ENCODE measurements at places on chromosomes 7 and 10.

DNA sequence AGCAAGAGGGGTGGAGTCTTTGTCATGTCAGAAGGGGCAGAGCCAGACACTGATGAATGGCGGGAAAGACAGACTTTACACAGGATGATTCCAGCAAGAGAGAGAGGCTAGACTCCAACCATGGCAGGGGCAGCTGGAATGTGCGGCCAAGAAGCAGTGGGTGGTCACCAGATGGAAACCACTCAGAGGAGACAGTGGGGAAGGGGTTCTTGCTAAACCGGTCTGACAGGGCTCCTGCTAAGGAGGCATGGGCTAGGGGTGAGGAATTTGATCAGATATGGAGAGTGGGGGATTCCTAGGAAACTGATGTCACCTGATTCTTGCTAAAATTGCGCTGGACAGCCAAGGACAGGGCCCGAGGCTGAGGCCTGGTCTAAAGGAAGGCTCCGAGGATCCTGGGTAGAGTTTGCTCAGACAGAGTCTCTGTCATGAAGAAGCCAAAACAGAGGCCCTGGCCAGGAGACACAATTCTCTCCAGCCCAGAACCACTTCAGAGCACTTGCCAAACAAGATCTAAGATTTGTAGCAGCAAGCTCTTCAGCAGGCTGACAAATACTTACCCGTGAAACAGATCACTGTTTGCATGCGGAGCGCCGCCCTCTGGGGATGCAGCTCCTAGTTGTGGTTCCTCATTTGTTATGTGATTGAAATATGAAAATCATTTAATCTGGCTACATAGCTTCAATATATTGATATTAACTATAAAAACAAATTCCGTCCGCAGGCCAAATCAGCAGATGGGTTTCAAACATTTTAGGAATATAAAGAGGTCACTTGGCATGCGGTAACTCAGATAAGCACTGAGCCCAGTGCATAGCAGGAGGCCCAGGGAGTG is 377.0 kb downstream of the TCERG1L start:
- DNase-seq: no peak

DNA sequence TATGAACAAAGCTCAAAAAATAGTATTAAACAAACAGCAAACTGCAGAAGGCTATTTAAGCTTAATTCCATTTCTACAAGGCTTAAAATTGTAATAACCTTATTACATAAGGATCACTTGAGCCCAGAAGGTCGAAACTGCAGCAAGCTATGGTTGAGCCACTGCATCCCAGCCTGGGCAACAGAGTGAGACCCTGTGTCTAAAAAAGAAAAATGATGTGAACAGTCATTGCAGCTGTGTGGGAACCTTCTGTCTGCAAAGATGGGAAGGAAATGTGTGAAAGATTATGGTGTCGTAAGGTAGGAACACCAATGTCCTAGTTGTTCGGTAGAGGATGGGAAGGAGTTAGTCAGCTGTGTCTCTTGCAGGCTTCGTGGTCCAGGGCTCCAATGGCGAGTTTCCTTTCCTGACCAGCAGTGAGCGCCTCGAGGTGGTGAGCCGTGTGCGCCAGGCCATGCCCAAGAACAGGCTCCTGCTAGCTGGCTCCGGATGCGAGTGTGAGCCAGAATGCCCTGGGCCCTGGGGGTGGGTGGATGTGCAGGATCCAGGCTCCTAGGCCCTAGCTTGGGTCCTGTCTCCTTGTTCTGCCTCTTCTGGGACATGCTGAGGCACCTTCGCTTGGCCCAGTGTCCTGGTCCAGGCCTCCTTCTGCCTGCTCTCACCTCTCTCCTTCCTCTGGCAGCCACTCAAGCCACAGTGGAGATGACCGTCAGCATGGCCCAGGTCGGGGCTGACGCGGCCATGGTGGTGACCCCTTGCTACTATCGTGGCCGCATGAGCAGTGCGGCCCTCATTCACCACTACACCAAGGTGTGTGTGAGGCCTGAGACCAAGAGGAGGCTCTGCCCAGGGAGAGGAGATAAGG is 9.1 kb downstream of the C10orf62 start:
- DNase-seq: no peak

DNA sequence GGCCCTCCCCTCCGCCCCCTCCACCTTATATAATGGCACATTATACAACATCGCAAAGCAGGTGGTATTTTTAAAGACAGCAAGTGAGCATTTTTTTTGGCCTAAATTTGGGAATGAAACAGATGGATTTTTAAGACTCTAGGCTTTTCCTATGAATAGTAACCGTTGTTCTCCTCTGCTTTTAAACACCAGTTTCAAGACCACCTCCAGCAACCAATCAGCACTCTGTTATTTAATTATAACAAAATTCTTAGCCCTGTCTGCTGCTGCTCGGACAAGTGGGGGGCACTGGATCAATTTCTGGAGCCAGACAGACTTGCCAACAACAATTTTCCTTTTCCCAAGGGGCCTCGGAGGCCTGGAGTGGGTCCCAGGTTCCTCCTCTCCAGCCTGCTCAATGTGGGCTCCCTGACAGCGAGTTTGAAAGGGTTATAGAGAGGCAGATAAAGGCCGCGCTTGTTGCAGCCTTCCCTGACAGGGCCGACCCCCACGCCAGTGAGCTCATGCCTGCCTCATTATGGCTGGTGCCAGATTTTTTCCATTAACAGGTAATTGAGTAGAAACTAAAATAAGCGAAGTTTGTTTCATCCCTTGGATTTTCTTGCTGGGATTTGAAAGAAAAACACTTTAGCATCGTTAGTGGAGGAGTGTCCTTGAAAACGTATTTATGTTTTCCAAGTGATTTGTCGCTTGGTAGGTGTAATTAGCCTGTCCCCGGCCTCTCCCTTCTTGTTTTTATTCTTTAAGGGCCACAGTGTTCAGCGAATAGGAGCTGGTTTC is 227.3 kb downstream of the TCF7L2 start:
- no peak for DNase-seq

- DNase-seq: no peak
Observed at GRCh38 chr7:46902463-46902862, 679.4 kb downstream of the TNS3 start.

DNA sequence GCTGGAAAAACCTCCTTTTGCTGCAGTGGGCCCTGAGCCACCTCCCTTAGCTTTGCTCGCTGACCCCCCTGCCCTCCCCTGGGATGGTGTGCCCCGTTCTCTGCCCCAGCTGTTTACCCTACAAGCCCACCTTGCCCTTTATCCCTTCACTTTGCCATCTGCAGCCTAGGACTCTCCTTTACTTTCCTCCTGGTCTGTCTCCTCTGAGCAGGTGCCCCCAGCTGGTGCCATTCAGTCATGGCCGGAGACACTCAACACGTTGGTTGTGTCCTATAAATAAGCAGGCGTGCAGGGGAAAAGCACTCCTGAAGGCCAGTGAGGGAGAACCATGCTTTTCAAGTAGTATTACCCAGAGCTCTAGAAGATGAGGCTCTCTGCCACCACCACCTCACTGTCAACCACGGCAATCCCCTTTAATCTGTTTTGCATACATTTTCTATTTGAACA is 6.1 kb downstream of the RASSF4 start:
- no peak for DNase-seq

DNA sequence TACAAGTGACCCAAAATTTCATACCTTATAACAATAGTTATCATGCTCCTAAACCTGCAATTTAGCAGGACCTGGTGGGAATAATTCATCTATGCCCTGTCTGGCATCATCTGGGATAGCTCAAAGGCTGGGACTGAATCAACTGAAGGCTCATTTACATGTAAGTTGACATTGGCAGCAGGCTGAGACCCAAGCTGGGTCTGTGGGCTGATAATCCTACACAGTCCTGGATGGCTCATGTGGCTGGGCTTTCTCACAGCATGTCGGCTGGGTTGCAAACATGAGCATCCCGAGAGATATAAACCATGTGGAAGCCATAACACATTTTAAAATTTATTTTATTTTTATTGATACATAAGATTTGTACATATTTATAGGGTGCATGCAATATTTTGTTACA is 19.5 kb upstream of the ABCB5 start:
- DNase-seq: no peak

DNA sequence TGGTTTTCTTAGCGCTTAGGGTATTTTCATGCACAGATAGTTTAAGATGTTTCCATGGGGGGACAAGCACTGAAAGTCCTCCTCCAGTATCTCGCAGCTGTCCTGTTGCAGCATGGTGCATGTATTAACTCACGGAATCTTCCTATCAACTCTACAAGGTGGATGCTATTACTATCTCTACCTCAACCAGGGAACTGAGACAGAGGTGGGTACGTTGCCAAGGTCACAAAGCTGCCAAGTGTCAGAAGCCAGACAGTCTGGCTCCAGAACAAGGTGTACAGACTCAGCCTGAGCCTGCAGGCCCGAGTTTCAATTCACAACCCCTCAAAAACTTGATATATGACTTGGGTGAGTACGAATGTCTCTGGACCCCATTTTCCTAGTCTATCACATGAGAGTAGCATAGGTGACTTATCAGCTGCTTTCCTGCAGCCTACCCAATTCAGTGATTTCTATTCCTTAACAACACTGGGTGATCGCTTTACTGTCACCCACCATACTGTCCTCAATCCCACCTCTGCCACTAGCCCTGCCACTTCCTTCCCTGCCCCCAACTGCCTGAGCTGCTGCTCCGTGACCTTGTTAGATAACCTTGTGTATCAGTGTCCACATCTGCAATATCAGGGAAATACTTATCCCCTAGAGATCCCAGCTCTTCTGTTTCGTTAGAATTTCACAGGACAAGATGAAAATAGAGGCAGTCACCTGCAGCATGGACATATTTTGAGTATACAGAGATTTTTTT is 92.1 kb downstream of the ABCC2 start:
- no peak for DNase-seq

DNA sequence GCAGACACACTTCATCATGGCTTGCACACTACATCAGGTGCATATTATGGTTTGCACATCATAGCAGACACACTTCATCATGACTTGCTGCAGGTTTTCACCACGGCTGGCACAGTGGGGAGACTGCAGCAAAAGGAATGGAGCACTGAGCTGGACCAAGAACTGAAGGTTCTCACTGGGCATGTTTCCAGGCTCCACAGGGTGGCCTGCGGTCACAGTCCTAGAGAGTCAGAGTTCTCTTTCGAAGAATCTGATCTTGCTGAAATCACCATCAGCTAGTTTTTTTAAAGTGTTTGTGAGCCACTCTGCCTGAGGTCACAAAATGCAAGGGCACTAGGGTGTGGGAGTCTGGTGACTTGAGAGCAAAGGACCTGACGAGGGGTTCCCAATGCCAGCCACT is 140.4 kb upstream of the NPY start:
- no peak for DNase-seq

- no peak for DNase-seq
Observed at GRCh38 chr10:131943021-131943814, 38.5 kb downstream of the BNIP3 start.

GRCh38 chr7:91050677-91051076 is 213.6 kb upstream of the FZD1 start:
- DNase-seq: no peak

DNA sequence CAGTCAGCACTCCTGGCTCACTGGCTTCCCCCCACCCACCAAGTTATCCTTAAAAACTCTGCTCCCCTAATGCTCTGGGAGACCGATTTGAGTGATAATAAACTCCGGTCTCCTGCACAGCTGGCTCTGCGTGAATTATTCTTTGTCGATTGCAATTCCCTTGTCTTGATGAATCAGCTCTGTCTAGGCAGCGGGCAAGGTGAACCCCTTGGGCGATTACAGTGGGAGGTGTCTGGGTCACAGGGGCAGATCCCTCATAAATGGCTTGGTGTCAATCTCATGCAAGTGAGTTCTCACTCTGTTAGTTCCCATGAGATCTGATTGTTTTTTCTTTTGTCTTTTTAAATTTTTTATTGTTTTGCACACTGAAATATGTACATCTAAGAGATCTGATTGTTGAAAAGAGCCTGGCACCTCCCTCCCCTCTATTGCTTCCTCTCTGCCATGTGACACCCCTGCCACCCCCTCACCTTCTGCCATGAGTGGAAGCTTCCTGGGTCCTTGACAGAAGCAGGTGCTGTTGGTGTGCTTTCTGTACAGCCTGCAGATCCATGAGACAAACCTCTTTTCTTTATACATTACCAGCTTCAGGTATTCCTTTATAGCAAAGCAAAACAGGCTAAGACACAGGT is 20.5 kb downstream of the OTUD1 start:
- no peak for DNase-seq

- no peak for DNase-seq
Observed at GRCh38 chr10:58001159-58001558, 266.5 kb downstream of the IPMK start.

DNA sequence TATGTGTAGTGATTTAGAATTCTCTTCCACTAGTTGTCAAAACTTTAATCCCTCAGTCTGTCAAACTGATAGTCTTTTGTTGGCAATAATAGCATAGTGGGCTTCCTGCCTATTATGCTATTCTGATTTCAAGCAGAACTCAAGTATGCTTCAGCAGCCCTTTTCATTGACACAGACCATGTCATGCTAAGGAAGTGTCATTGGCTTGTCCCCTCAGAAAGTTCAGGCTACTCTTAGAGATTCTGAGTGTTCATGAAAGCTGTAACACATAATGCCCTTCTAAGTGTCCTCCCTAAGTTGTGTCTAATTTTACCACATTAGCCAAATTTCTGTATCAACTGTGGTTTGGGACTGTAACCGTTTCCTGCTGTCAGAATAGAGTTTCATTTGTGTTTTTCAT is 198.7 kb downstream of the THSD7A start:
- DNase-seq: no peak

DNA sequence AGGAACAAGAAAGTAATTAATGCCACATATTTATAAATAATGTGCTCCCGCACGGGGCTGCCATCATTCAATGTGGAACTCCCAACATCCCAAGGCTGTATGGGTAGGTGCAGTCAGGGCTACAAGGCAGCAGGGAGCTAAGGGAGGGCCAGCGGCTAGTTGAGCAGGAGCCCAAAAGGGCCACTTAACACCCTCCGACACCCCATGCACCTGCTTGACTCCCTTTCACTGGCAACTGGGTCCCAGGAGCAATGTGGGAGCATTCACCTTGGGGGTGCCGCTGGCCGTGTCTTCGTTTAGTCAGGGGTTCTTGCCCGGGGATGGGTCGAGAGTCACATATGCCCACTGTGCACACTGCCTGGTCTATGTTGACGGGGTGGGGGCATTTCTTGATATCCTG is 27.9 kb downstream of the SCART1 start:
- DNase-seq: no peak

DNA sequence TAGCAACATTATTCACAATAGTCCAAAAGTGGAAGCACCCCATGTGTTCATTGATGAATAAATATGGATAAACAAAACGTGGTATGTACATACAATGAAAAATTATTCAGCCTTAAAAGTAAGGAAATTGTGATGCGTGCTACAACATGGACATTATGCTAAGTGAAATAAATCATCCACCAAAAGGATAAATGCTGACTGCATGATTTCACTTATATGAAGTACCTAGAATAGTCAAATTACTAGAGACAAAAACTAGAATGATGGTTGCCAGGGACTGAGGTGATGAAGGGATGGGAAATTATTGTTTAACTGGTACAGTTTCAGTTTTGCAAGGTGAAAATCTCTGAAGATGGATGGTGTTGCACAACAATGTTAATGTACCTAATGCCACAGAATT is 56.6 kb downstream of the THSD7A start:
- no peak for DNase-seq

GRCh38 chr10:69004821-69005220 is 16.2 kb downstream of the KIFBP start:
- DNase-seq: no peak

- no peak for DNase-seq
Observed at GRCh38 chr7:33998476-33998875, 93.1 kb downstream of the BMPER start.

Data from cortex of kidney (tissue), 1 donor.